ENCODE measurements at places on chromosomes 6 and 20.

GRCh38 chr6:164085091-164086075, 670.9 kb downstream of the QKI start:
- DNase-seq: no peak

- no peak for DNase-seq
Observed at GRCh38 chr20:57412347-57413029, 21.3 kb downstream of the RBM38 start.

DNA sequence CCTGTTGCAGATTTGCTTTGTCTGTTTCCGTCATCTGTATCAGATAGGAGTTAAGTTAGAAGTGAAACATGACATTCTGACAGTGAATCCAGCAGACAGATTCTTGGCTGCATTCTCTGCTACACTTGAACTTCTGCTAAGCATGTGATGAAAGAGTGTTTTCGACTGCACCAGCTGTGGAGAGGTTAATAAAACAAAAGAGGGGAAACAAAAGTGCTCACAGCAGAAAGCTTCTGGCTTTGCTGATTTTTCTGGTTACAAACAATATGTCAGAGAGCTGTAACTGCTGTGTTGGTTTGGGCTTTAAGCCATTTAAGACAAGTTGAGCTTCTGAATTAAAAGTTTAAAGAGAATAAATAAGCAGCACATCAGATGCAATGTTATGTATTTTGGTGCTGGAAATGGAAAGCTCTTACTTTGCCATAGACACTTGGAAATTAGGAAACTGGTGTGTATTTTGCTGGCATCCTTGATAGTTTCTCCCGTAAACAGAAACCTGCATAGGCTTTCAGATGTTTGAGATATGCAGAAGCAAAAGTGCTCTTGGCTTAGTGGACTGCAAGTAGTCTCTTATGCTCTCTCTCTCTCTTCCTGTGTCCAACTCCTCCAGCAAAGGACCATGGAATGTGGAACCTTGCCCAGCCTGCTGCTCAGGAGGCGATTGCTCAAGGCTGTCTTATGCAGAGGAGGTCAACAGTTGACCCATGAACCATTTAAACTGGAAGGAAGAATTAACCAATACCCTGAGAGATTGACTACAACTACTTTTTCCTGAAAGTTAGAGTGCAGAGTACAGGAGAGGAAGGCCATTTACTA, 104.9 kb downstream of the RPS12 start:
- no peak for DNase-seq

DNA sequence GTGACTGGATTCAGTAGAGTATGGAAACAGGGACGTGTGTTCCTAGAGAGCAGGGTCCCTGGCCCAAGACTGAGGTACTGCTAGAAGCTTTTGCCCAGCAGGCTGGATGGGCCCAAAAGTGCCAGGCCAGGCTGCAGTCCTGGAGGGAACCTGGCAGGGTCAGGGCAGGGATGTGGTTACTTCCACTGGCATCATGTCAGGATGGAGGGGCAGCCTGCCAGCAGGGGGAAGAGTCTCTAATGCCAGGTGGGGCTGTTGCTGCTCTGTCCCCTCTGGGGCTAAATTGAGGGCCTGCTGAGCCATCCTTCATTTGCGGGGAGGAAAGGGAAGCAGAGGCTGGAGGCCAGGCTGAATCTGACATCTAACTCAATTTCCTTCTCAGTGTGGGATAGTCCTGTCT, 17.2 kb downstream of the ZDHHC14 start:
- no peak for DNase-seq

- no peak for DNase-seq
Observed at GRCh38 chr20:41264819-41265218, 52.7 kb downstream of the ZHX3 start.

DNA sequence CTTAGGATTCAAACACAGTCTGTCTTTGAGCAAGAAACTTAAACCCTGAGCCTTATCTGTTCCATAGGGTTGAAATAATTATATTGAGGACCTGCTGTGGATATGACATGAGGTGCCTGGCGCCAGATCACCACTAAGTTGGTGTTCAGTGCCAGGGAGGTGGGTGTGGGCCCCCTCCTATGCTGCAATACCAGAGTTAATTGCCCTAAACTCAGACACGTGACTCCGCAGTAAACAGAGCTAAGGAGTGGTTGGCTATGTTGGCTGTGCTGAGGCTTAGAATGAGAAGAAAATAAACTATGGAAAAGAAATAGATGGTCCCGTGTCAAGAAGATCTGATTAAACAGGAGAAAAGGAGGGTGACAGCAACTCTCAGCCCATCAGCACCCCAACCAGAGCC, 419.4 kb upstream of the JARID2 start:
- no peak for DNase-seq

DNA sequence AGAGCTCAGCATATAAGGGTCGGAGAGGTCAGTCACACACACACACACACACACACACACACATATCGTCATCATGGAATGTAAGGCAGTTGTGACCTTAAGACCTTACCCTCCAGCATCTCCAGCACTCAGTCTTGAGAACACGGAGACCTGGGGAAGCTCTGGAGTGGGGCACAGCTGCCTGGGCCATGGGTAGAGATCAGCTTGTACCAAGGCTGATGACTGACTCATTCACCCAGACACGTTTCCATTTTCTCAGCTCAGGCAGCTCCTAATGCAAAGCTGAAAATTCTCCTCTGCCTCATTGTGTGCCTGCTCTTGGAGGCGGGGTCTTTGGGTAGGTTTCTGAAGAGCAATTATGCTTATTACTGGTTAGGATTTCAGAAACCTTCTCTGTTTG, 38.3 kb upstream of the PDYN start:
- no peak for DNase-seq

DNA sequence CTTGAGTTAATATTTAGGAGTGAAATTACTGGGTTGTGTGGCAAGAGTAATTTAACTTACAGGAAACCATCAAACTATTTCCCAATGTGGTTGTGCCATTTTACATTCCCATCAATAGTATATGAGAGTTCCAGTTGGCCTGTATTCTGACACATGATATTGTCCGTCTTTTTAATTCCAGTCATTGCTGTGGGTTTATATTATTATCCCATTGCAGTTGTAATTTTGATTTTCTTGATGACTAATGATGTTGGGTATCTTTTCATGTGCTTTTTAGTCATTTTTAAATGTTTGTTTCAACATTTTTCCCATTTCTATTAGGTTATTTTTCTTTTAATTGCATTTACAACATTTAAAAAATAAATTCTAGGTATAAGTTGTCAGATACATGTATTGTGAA, 614.0 kb downstream of the UTRN start:
- DNase-seq: no peak

GRCh38 chr6:123529843-123530242, 106.9 kb downstream of the TRDN start:
- DNase-seq: no peak

DNA sequence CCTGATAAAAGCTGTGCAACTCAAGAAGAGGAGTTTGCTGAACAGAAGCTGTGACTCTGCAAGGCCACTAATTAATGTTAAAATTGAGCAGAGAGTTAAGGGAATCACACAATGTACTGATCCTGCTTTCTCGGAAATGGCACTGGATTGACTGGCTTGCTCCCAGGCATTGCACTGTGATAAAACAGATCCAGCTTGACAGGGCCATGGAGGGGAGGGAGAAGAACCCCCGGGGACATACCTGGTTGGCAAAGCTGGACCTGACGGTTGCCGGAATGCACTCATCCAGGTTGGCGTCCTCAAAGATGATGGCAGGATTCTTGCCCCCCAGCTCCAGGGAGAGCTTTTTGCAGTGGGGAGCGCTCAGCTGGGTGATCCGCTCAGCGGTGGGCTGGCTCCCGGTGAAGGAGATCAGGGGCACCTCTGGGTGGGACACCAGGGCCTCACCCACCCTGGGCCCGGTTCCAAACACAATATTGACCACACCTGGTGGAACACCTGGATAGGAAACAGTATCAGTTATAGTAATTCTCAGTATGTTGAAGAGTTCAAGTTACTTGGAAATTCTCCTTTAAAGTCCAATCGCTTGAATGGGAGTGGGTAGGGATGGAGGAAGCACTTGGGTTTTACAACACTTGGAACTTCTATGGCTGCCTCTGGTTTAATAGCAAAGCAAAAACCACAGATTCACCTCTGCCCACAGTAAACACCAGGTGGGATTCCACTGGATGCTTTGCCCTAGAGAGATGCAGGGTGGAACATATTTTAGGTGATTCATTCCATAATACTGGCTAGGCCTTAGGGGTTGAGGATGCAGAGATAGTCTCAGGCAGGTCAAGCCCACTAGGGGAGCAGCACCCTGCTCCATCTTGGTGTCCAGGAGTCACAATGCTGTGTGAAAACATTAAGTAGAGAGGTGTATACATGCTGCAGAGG, 17.1 kb downstream of the ALDH8A1 start:
- DNase-seq: no peak

DNA sequence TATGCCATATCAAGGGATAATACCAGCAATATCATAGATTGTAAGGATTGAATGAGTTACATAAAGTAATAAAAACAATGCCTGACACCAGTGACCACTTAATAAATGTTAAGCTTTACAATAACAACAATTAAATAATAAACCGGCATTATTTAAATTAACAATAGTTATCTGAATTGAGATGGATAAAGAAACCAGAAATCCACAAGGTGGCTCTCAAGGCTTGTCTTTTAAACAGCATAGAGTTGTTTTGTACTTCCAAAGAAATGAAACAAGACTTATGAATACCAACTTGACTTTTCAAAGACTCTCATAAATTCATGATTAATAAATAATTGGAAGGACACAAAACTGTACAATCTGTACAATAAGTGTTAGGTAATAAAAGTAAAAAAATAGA, 203.1 kb downstream of the ASCC3 start:
- no peak for DNase-seq

DNA sequence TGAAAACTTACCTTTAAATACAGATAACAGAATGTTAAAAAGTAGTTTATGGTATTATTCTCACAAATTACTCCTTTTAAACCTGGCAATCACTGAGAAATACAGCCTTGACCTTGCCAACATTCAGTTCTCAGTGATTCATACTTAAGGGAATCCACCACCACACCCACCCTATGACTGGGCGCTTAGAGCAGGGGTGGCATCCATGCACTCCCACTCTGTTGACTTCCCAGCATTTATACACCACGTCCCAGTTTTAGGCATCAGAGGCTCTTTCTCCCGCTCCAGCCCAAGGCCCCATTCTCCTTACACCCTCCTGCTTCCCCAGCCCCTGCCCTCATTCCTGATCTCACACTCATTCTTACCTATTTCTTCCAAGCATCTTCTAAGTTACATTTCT, 16.3 kb downstream of the TRAF3IP2 start:
- no peak for DNase-seq

GRCh38 chr6:77368660-77369313, 94.5 kb downstream of the HTR1B start:
- no peak for DNase-seq

- DNase-seq: no peak
Observed at GRCh38 chr6:8814440-8815000, 379.2 kb upstream of the SLC35B3 start.

DNA sequence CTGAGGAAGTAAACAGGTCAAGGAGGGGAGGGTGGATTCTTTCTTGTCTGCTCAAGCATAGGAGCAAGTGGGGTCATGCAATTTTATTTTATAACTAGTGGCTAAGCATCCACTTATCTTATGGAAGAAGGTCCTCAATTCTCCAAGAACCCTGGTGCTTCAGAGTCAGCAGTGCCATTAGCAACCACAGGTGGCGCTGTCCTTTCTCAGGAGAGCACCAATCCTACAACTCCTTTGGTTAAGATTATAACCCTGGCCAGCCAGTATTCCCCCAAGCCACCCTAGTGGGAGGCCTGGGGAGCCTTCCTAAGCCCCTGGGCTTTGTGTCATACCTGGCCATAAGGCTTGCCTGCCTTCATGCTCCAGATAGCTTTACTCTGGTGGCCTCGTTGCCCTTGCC, 60.7 kb downstream of the PCSK2 start:
- no peak for DNase-seq

- no peak for DNase-seq
Observed at GRCh38 chr6:97654674-97655073, 371.7 kb upstream of the MMS22L start.

DNA sequence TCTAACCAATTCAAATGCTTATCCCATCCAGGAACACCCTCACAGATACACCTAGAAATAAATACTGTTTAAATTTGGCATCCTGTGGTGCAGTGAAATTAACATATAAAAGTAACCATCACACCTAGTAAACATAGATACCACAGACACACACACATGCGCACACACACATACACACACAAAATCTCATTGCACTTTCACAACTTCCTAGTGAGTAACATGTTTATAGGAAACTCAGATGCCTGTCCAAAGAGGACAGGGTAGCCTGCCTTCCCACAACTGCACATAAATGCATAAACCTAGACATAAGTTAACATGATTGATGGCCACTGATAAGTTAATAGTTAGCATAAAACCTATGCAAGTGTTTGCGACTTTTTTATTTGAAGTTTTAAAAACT, 56.8 kb downstream of the LRRC1 start:
- no peak for DNase-seq
